ENCODE measurements at places on chromosomes 5 and 9.

GRCh38 chr9:27353474-27354229 lies 56.7 kb upstream of the EQTN start:
- DNase-seq: no peak

- peak; percentile 44 for DNase-seq
These were observed 16.7 kb downstream of the HMHB1 start for GRCh38 chr5:143828710-143829109.

- DNase-seq: no peak
These were observed 130.8 kb upstream of the MAN2A1 start for GRCh38 chr5:109558952-109559351.

DNA sequence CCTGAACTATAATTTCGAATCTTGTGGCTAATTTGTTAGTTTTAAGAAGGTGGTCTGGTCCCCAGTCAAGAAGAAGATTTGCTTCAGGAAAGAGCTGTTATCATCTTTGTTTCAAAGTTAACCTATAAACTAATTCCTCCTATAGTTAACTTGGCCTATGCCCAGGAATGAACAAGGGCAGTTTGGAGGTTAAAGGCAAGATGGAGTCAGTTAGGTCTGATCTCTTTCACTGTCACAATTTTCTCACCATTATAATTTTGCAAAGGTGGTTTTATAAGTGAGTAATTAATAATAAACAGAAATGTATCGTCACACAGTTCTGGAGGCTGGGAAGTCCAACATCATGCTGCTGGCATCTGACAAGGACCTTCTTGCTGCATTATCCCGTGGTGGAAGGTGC lies 238.6 kb downstream of the PIK3R1 start:
- no peak for DNase-seq

GRCh38 chr5:179509239-179509638 lies 41.1 kb upstream of the RUFY1 start:
- DNase-seq: no peak

GRCh38 chr5:127906562-127907204 lies 176.9 kb upstream of the SLC12A2 start:
- DNase-seq: no peak

- DNase-seq: no peak
These were observed 44.1 kb downstream of the SNX18 start for GRCh38 chr5:54561651-54562050.

- DNase-seq: no peak
These were observed 33.8 kb downstream of the KCNIP1 start for GRCh38 chr5:170537451-170538095.

DNA sequence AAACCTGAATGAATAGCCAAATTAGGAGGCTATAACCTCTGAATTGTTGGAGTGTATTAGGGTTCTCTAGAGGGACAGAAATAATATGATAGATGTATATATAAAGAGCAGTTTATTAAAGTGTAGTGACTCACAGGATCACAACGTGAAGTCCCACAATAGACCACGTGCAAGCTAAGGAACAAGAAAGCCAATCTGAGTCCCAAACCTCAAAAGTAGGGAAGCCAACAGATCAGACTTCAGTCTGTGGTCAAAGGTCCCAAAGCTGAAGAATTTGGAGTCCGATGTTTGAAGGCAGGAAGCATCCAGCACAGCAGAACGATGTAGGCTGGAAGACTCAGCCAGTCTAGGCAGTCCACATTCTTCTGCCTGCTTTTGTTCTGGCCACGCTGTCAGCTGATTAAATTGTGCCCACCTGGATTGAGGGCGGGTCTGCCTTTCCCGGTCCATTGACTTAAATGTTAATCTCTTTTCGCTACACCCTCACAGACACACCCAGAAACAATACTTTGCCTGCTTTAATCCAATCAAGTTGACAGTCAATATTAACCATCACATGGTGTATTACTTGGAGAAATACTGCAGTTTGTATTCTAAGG lies 550.6 kb downstream of the CDH10 start:
- DNase-seq: no peak

- no peak for DNase-seq
These were observed 451.4 kb downstream of the KDM4C start for GRCh38 chr9:7209016-7209715.

DNA sequence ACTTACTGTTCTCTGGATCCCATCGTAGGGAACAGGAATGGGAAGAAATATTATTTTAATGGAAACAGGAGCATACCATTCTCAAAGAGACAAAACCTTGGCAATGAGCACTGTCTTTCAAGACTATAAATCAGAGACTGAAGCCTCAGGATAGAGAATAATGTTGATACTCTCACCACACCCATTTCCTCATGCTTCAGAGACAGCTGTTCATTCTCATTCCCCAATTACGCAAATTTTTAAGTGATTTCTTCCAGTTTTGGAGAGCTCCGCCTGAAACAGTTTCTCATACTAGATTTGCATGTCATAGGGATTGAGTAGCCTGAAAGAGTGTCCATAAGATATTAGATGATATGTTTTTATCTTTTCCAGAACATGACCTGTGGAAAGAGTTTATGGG lies 290.5 kb upstream of the RASA1 start:
- no peak for DNase-seq

- no peak for DNase-seq
These were observed 279.7 kb downstream of the NPR3 start for GRCh38 chr5:32990593-32991420.

DNA sequence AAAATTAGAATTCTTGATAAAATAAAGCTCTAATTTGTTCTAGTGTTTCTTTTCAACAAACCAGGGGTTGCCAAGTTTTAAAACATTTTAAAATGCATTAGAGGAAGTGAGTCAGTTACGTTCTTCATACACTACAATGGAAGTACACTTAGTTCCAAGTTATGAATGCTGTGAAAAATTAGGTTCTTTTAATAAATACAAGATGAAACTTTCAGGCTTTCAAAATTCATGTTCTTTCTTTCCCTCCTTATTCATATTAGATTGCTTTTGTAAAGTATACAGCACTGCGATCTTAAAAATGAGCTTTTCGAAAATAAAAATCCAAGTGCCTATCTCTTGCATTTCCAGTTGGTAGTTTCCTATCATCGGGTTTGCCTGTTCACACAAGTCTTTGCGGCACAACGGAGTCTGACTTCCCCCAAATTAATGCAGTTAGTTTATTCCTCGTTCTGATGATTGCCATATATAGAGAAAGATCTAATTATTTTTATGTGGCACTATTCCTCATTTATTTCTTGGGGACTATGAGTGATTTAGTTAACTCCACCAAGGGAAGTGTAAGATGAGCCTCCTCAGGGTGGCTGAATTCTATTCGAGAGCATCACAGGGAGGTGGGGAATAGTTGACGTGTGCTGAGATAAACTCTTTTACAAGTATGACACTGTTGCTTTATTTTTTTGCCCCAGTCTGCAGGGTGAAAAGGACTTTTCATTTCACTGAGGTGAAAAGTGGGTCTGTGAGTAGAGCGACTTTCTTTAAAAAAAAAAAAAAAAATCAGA lies 238.2 kb downstream of the CD180 start:
- no peak for DNase-seq

DNA sequence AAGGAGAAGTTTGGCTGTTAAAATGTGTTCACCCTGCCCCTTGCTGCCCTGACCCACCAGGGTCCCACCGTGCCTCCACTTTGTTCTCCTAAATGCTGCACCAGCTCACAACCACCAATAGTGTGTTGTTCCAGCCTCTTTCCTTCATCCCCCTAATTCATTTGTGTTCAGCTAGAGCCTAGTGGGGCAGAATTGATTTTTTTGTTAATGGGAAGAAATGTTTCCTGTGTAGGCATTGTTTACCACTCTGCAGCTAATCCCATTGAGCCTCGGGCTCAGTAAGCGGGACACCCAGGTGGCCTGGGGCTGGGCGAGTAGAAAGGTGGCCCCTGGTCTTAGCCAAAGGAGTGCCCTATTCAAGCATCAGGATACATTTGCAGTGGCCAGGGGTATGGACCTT lies 127.6 kb downstream of the MVB12B start:
- no peak for DNase-seq

DNA sequence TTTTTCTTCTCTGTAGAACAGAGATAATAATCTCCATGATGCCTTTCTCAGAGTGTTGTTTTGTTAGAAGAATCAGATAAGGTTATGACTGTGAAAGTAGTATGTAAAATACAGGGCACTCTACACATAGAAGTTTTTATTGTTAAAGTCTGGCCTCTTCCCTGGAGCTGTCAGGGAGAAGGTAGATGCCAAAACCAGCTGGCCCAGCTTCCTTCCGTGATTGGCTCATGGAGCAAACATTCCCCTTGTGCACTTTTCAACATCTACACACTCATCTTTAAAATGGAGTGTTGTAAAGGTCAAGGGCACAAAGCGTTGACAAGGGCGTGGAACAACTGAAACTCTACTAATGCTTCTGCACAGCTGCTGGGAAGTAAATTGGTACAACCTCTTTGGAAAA lies 7.4 kb upstream of the RNF183 start:
- no peak for DNase-seq

- DNase-seq: no peak
These were observed 158.0 kb upstream of the RETREG1 start for GRCh38 chr5:16774806-16775205.

DNA sequence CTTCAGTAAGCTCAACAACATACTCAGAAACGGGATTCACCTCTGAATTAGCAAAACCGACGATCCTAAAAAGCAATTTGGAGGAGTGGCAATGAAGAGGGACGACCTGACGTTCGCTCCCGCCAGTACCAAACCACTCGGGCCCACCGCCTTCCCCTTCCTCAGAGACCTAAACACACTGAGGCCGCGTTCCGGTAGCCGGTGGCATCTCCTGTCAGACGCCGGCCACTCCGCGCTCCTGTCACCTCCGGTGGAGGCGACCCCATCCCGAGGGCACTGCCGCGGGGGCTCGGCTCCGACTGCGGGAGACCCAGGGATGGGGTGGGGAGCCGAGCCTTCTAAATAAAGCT lies 617 bp downstream of the PPP6C start:
- DNase-seq: peak; percentile 23

- DNase-seq: no peak
These were observed 39.6 kb upstream of the TIFAB start for GRCh38 chr5:135491552-135492318.

Data from T-helper 1 cell (primary cell).